Vagina (tissue), 2 donors: ENCODE measurements at places on chromosomes 7 and 10.

DNA sequence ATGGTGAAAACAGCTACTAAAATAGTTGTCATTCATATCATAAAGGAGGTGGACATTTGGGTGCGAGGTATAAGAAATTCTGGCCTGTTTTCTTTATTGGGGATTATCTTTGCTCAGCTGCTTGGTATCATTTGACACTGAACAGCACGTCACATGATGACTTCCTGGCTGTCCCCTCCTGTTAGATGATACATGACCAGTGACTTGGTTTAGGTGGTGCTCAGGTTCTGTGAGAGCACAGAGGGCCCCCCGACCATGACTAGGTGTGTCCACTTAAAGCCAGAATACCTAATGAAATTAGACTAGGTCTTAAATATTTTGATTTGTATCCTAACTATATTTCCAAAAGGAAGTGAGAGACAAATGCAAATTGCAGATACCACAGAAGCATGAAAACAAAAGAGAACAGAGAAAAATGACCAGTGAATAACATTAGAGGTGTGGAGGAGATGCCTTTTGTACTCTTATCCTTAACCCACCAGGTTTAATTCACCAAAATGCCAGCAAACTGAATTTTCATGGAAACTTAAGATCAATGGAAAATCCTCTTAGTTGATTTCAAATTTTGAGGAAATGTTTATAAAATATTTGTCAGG, 50.6 kb upstream of the GJD4 start:
- DNase-seq: no peak

- DNase-seq: no peak
Measured at GRCh38 chr7:105719919-105720318, 138.6 kb upstream of the EFCAB10 start.

- DNase-seq: no peak
Measured at GRCh38 chr7:152937282-152937681, 177.7 kb downstream of the ACTR3B start.

DNA sequence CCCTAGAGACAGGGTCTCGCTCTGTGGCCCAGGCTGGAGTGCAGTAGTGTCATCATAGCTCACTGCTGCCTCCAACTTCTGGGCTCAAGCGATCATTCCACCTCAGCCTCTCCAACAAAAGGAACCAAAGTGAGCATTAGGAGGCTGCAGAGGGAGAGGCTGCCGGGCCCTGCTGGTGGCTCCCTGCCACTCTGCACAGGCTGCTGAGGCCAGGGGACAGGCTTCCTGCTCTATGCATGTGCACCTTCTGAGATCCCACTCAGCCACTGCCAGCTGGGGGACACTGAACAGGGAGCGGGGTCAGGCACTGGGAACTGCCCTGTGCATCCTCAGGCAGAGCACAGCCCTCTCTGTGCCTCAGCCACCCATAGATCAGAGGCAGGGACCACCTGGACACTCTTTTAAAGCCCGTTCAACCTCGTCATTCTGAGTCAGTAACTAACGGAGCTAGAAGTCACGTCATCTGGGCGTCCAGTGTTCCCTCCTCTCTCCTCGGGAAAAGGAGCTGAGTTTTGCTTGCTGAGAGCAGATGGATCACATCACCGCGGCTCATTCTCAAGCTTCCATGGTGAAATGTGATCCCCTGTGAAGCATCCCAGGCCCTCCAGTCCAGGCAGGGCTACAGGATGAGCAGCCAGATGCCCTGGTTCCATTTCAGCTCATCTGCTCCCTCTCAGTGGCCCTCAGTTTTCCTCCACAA, 109.6 kb downstream of the MYL10 start:
- no peak for DNase-seq

DNA sequence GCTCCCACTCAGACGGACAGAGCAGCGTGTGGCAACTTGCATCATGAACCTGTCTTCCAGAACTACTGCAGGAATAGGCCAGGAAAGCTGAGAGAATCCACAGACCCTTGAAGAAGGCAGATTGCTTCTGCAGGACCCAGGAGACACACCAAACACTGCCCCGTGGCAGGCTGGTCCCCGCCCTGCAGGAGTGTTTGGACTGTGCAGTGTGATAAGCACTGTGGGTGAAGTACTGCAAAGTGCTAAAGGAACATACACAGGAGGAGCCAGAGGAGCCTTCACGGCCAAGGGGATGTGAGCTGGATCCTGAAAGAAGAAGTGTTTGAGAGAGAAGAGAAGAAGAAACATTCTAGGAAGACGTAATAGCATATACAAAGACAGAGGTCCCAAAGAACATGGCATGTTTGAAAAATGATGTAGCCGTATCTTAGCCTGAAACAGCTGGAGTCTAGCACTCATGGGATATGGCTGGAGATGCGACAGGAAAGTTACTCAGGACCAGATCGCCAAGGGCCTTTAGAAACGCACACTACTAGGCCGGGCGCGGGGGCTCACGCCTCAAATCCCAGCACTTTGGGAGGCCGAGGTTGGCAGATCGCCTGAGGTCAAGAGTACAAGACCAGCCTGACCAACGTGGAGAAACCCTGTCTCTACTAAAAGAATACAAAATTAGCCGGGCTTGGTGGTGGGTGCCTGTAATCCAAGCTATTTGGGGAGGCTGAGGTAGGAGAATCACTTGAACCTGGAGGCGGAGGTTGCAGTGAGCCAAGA, 96.9 kb upstream of the RHEB start:
- no peak for DNase-seq

GRCh38 chr7:140902303-140902953, 22.3 kb downstream of the BRAF start:
- no peak for DNase-seq
